ENCODE measurements at places on chromosomes 3 and 15.

- DNase-seq: no peak
These were observed 23.4 kb downstream of the STAC start for GRCh38 chr3:36403661-36404060.

GRCh38 chr3:44883999-44884431, 9.6 kb downstream of the TGM4 start:
- no peak for DNase-seq

GRCh38 chr3:141372656-141373055, 4.4 kb downstream of the ZBTB38 start:
- no peak for DNase-seq

DNA sequence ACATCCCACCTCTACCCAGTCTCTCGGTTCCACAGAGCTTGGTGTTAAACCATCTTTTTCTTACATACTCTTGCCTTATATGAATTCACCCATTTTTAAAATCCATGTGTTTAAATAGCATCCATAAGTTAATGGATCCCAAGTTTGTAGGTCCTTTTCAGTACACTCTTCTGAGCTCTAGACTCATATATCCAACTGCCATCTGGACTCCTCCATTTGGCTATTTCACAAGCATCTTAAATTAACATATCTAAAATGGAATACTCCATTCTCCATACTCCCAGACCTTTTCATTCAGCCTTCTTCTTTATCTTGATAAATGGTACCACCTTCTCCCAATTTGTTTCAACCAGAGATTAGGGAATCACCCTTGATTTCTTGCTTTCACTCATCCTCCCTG, 113.4 kb downstream of the CHST2 start:
- DNase-seq: no peak

GRCh38 chr3:58041826-58042324, 33.7 kb downstream of the FLNB start:
- no peak for DNase-seq

DNA sequence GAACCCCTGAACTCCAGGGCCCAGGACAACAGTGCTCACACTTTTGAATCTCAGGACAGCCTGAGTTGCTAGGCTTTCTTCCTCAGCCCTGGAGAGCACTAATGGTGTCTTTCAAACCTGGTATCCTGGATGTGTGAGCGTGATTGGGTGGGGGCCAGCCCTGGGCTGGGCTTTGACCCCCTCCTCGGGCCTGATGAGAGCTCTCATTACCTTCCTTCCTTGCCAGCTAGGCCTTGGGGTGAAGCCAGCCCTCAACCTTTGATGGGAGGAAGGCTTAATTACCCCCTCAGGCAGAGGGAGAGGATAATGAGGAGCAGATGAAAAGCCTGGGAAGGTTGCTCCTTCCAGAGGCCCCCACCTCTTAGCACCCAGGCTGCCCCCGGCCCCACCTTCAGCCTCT, 31.1 kb upstream of the INSYN1 start:
- DNase-seq: no peak

DNA sequence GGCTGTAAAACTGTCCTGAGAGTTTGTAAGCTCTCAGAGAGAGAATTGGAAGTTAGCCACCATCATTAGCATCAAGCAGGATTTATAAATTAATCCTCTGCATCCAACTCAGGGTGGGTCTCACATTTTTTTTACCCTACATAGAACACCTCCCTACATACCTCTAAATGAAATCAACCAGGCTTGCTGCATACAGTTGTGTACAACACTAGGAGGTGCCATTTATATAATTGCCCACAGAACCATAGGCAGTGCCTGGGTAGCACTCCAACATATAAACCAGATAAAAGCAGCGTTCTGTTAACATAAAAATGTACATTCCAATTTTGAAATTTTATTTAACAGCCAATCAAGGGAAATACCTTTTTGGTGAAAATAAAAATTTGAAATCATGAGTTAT, 48.2 kb upstream of the SELENOK start:
- no peak for DNase-seq

GRCh38 chr3:78839693-78840092, 928.1 kb downstream of the ROBO1 start:
- DNase-seq: no peak

DNA sequence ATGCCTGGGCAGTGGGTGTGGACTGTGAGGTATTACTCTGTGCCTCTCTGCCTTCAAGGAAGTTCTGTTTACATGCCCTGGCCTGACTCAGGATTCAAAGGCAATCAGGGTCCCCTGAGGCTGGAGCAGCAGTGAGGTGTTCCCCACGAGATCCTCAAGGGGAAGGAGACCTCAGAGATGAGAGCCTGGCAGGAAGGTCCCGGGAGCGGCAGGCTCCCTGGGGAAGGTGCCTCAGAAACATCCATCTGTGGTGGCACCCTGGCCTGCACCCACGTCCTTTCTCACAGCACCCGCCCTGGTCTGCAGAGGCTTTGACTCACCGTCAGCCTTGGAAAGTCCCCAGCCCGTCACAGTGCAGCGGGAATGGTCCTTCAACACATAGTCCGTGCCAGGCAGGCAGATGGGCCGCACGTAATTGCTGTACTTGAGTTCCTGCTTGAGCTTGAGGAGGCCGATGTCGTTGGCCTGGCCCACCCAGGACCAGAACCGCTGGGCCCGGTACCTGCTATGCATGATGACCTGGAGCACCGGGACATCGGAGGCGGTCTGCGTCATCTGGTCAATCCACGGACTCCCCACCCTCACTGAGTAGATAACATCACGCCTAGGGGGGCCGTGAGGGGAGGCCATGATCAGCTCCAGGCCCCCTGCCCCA, 3.6 kb downstream of the PRSS50 start:
- no peak for DNase-seq

- DNase-seq: no peak
These were observed 242.7 kb upstream of the STT3B start for GRCh38 chr3:31290046-31290445.

DNA sequence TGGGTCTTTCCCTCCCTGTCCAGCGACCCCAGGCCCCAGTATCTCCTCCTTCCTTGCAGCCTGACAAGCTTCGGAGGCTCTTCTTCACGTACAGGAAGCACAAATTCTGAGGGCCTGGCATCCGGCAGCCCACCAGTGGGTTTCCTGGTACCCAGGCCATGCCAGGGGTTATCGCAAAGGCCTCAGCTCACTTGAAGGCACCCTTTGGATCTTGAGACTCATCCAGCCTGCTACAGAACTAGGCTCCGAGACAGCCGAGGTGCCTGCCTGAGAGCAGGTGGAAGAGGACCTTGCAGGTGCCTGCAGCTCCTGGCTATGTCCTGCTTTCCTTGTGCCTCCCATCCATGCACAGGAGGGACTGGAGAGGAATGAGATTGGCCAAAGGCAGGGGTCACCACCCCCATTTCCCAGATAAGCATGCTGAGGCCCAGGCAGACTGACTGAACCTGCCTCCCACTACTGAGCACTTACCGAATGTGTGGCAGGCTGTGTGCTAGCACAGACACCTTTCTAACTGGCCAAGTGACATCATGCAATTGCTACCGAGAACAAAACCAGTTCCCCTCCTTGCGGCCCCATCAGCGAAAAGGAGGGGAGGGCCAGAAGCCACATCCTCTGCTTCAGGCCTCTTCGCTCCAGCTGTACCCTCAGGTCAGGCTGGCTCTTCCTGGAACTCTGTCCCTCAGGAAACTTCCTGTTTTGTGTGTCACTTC, 11.2 kb downstream of the SH2D7 start:
- DNase-seq: peak; percentile 22

DNA sequence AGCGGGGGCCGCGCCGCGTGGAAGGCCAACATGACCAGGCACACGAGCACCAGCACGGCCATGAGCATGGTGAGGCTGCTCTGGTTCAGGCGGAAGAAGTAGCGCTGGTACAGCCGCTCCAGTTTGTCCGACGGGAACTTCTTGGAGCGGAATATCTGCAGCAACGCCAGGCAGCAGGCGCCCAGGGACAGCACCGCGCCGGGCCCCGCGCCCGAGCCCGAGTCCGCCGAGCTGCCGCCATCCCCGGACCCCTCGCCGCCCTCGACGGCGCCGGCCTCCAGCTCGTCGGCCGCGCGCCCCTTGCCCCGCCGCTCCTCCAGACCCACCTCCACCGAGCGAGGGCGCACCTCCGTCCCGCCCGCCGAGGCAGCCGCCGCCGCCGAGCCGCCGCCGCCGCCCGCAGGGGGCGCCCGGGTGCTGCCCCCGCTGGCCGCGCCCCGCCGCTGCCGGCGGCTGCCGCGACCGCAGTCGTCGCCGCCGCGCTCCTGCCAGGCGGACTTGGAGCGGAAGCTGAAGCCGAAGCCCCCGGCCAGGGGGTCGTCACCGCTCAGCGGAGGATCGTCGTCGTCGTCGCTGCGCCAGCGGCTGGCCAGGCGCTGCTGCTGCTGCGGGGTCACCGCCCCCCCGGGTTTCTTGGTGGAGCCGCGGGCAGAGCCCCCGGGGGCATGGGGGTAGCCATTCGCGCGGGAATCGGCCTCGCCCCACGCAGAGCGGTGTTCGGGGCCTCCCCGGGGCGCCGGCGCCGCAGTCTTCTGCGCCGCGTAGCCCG, 957 bp downstream of the ADCY5 start:
- no peak for DNase-seq

DNA sequence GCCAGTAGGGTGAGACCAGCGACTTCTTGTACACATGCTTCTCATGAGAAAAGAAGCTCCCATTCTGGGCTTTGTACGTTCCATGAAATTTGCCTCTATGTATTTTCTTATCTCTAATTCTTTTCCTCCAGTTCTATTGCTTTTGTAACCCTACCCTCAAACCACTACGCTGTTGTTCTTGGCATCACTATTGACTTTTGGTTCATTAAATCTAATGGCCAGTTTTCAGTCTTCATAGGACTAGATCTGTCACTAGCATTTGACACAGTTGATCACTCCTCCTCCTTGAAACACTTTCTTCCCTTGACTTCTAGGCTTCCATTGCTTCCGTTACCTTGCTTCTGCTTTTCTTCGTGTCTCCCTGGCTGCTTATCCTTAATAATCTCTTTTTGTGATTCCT, 121.7 kb upstream of the GOLGA6L4 start:
- DNase-seq: no peak

DNA sequence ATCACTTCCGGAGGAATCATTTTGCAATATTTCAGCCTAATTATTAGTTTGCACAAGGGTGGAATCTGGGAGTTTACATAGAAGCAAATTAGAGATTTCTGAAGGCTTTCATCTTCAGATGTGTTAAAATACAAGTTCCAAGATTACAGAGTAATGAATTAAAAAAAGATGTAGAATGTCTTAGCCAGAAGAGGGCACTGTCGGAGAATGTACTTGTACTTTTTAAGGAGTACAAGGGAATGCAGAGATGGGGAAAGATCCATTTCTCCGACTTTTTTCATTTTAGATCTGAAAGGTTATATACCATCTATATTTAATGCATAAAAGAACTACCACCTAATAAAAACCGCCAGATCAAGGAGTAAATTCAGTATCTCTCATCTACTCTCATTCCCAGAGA, 43.1 kb upstream of the WDR5B start:
- no peak for DNase-seq

- DNase-seq: no peak
These were observed 12.3 kb upstream of the PCSK6 start for GRCh38 chr15:101501703-101502373.

GRCh38 chr15:29535952-29536351, 266.3 kb upstream of the NSMCE3 start:
- DNase-seq: no peak

GRCh38 chr15:32716915-32717425, 834 bp upstream of the GREM1 start:
- no peak for DNase-seq

GRCh38 chr3:104604326-104605010, 762.2 kb upstream of the ALCAM start:
- no peak for DNase-seq

DNA sequence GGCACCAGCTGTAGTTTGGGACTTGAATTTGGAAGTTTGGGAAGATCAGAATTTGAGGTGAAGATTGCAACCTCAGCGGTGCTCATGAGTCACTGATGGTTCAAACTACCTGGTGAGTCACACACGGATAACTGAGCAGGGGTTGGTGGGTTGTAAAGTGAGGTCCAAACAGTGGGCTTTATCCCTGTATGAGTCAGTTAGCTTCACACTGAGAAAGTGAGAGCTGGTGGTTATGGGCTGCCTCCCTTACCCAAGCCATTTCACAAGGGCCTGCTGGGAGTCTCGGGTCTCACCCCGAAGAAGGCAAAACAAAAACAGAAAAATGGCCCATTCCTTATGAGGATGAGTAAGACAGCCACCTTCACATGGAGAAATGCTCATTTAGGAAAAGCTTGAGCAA, 77.0 kb downstream of the ITGA11 start:
- no peak for DNase-seq

- DNase-seq: no peak
These were observed 551.2 kb upstream of the CCDC54 start for GRCh38 chr3:106825962-106826605.

DNA sequence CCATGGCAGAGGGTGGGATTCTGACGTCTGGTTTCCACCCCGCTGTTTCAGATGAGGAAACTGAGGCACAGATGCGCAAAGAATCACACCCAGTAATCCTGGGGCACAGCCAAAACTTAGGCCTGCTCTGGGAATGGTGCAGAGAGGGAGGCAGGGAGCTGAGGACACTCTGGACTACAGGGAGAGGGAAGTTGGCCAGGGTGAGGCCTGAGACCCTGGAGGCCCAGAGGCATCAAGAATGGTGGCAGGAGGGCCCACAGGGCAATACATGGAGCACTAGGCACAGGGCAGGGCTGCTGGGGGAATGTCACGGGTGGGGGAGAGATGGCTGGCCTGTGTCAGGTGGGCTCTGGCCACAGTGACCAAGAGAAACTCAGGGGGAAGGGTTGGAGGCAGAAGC, 63.6 kb downstream of the TLE3 start:
- DNase-seq: no peak

DNA sequence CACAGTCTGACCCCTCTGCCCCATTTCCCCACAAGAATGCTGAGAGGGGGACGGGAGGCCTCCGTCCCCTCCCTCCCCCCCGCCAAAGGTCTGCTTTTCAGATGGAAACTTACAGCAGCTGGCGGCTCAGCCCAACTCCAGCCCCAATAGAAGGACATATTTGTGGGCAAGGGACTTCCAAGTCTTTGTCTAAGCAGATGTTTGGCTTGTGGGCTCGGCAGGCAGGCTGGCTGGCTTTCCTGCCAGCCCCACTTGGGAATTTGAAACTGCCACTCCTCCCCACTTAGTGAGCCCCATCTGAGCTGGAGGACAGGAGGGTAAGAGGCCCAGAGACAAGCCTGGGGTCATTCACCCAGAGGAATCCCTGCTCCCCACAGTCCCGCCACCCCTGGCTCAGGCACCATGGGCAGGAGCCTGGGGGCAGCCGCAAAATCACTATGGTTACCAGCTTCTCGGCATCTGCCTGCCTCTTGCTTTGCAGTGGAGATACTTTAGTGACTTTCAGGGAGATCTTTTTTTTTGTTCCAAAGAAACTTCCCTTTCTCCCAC, 53.6 kb downstream of the LMCD1 start:
- DNase-seq: no peak

Measured in activated CD8-positive, alpha-beta memory T cell treated with anti-CD3 and anti-CD28 coated beads for 1 hour (primary cell).